Osteocyte (in vitro differentiated cells): ENCODE measurements at places on chromosomes 3 and 15.

DNA sequence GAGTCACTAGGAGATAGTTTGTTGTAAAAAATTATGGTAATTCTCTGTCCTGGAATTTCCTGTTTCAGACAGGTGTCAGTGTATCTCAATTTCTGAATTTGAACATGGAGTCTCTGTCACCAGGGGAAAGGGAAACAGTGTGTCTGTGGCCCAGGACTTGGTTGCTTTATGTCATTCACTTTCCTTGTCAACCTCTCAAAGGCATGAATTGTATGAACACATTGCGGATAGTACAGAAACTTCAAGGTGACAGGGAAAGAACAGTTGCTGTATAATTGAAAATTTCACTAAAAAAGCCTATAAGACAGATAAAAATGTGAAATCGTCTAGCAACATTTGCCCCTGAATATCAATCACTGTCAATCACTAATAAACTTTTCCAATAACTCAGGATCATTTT is 175.0 kb upstream of the DPH6 start:
- DNase-seq, result no peak

- no peak for DNase-seq
Measured at GRCh38 chr3:146881356-146881755, 276.2 kb upstream of the PLSCR5 start.

- DNase-seq, result no peak
Measured at GRCh38 chr15:83445643-83446042, 1.5 kb upstream of the SH3GL3 start.

GRCh38 chr3:45179163-45179562 is 33.0 kb upstream of the CDCP1 start:
- no peak for DNase-seq

DNA sequence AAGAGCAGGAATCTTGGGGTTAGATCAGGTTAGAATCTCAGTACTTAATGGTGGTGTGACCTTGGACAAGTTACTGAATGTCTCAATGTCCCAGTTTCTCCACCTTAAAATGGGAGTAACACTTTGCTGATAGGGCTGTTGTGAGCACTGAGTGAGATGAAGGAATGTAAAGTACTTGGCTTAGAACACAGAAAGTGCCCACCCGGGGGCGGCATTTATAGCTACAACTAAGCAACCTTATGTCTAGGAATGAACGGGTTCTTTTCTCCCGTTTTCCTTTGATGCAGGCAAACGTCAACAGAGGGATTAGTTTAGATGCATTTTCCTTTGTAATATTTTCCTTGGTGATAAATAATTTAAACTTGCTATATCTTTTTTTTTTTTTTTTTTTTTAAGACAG is 176.6 kb downstream of the USP13 start:
- DNase-seq, result no peak

- DNase-seq, result no peak
Measured at GRCh38 chr3:189674249-189674913, 43.2 kb downstream of the TP63 start.

GRCh38 chr3:176579711-176580185 is 617.5 kb downstream of the TBL1XR1 start:
- no peak for DNase-seq

GRCh38 chr3:52841211-52841980 is 6.6 kb upstream of the MUSTN1 start:
- DNase-seq, result no peak

DNA sequence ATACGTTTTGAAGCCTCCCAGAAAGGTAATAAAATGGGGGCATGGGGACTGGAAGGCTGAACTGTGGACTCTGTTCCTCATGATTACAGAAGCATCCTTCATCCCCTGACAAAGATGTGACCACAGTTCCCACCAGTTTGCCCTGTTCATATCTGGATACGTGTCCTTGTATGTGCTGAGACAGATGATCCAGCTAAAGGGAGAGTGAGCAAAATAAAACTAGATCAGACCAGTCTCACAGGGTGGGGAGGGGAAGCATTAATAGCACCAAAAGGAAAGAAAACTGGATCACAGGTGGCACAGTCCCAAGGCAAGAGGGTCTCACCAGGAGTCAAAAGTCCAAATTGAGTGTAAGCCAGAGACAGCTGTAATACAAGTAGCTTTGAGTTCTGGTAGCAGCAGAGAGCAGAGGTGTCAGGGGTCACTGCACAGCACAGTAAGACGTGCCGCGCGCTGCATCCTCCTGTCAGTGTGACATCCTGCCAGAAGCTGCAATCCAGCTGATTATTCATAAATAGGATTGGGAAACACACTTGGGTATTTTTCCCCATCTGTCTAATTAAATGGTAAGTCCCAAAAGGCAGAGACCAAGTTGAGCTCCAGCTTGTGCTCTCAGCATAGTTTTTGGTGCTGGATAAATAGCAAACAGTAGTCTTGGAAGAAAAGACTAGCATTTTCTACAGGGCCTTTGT is 560.0 kb upstream of the CFAP20DC start:
- no peak for DNase-seq

GRCh38 chr3:57168151-57168550 is 3.0 kb upstream of the IL17RD start:
- DNase-seq, result peak; percentile 51

- DNase-seq, result no peak
Measured at GRCh38 chr3:175608911-175609310, 749.8 kb downstream of the NAALADL2 start.

DNA sequence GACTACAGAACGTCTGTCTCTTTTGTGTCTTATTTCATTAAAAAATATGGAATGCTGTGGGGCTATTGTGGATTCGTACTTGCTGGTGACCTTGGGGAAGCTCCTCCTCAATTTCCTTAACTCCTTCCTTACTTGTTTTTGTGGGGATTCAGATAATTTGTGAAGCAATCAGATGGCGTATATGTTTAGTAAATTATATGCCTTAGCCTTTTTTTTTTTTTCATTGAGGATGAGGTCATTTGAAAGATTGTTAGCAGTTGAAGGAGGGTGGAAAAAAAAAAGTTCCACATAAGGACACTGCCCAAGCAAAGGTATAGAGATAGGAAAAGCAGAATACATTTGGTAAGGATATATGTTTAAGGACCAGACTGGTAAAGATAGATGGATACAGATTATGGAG is 3.3 kb downstream of the RNF13 start:
- DNase-seq, result no peak

DNA sequence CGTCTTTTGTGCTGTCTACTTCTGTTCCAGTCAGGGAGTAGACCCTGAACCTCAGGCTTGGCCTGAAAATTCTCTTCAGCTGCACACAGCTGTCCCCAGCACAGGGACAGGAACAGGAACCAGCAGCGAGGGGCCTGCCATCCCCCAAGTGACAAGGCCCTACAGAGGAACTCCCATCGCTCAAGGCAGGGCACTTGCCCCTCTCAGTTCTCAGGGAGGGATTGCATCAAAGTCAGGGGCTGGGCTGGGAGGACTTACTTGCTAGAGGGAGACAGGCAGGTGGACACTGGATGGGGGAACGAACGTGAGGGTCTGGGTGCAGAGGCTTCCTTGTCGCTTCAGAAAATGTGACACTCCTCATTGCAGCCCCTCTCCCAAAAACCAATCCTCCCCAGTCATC is 163.6 kb downstream of the CHSY1 start:
- DNase-seq, result no peak

DNA sequence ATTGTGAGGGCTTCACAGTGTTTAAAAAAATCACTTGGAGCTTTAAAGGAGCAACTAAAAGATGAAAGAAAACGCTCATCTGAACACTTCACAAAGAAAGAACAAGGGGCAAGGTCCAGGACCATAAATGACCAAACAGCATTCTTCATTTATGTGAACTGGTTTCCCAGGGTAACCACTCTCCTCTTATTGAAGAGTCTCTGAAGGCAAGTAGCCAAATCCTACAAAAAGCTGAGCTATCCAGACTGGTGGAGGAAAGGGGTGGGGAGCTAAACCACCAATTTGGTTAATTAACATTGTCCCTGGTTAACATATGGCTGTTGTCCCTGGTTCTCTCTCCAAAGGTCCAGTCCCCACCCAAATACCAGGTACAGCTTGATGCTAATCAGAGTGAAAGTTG is 58.1 kb downstream of the OSBPL10 start:
- DNase-seq, result no peak

DNA sequence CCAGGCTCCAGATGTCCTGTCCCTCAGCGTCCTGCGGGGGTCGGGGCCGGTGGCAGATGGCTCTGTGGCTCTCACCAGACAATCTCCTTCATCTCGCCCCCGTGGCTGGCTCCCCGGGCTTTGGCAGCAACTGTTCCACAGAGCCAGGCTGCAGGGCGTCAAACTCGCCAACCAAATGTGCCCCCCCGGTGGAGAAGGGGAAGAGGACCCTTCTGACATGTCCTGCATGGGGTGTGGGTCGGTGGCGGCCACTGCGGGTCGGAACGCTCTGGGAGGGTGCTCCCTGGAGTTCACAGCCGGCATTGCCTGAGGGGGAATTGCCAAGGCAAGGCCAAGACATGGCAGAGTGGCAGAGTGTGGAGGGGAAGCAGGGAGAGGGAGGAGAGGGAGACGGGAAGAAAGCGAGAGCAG is 36.0 kb downstream of the BDH1 start:
- no peak for DNase-seq

DNA sequence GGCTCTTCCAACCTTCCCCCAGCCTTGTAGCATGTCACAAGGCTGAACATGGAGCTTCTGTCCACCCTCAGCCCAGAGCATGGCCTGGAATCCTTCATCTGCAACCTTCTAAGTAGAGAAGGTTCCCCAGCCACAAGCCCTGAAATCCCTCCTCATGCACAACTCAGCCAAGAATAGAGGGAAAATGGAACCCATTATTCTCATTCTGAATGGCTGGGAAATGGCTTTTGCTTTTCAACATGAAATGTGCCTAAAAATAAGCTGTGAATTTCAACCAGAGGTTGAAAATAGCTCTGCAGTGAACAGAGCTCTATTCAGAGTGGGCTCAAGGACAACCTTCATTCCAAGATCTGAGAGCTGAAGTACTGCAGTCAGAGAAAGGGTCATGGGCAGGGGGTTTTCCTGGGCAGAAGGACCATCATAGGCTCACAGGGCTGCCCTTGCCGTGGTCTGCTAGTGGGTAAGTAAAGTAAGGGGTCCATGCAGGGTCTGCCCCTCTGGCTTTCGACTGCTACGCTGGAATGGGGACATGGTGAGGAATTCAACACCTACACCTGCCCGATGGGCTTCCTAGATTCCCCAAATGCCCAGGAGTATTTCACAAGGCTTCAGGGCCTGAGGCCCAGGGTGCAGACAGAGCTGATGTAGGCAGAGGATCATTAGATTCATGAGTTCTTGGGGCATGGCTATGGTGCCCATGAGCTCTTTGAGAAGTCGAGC is 35.9 kb downstream of the POC1A start:
- no peak for DNase-seq

DNA sequence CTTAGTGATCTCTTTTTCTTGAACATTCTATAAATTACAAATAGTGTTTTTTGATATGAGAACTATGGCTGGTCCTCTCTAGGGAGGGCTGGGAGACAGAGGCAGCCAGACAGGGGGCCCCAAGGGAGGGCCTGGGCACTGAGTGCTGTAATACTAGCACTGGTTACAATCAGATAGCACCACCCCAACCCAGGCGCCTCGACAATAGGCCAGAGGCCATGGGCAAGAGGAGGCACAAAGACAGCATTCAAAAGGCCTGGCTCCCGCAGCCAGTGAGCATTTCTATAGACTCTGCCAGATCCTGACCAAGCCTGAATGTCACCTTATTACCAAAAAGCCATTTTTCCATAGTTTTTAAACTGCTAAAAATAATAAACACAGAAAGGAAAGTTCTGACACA is 158.5 kb downstream of the THRB start:
- no peak for DNase-seq

DNA sequence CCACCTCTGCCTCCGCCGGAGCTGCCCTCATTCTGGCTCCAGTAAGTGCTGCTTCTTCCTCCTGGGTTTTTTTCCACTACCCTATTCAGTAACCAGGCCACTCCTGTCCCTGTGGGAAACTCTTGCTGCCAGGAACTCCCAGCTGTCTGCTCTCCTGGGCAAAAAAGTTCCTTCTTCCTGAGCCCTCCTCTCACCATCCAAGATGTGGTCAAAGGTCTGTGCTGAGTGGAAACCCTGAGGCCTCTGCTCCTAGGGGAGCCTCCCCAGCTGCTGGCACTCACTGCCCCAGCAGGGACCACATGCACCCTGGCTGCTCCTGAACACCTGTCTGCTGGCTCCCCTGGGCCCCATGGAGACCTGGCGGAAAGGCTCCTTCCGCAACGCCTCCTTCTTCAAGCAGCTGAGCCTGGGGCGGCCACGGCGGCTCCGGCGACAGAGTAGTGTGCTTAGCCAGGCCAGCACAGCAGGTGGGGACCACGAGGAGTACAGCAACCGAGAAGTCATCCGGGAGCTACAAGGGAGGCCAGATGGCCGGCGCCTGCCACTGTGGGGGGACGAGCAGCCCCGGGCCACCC is 454 bp downstream of the C15orf62 start:
- DNase-seq, result no peak

- no peak for DNase-seq
Measured at GRCh38 chr3:134328846-134329245, 45.4 kb downstream of the AMOTL2 start.

GRCh38 chr3:58492494-58492905 is 604 bp downstream of the KCTD6 start:
- DNase-seq, result no peak

DNA sequence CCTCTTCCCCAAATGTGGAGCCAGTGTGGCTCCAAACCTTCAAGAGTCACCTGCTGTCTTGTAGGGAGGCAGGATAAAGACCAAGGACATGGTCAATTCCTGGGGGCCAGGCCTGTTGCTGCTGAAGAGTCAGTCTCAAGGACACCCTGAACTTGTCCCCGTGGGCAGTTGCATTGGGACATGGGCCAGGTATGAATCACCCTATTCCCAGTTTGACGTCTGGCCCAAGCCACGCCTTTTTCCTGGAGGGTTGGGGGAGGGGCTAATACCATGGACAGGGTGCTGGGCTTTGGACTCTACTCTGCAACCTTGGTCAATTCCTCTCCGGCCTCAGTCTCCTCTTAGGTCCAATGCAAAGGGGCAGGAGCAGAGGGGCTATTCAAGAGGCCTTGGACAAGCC is 10.4 kb downstream of the ATP2B2 start:
- no peak for DNase-seq

GRCh38 chr15:85415783-85416182 is 35.4 kb downstream of the AKAP13 start:
- no peak for DNase-seq

DNA sequence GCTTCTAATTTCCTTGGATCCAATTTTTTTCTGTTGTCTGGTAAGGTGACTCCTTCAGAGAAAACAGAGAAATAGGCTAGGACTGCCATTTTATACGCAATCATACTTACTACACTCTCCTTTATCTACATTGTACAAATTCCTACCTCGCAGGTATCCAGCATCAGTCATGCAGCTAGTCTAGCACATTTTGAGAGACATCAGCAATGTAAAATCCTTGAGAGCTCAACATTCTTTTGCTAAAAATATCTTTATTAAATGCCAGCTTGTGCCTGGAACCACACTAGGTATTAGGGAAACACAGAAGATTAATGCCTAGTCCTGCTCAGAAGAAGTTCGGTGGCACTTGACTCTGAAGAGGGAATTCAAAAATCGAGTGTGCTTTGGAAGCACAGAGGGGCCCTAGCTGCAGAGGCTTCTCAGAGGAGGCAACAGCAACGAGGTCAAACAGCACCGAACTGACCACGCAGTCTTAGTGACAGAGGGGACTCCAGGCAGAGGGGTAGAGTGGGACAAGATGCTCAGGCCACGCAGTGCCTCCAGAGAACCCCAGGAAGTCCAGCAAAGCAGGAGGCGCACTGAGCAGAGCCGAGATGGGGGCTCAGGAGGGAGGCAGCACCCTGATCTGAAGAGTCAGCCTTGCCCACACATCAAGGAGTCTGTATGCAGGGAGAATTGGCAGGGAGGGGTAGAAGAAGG is 3.5 kb downstream of the FAM174B start:
- peak; percentile 64 for DNase-seq
